Epithelial cell of prostate (primary cell): ENCODE measurements at places on chromosomes 12 and 14.

DNA sequence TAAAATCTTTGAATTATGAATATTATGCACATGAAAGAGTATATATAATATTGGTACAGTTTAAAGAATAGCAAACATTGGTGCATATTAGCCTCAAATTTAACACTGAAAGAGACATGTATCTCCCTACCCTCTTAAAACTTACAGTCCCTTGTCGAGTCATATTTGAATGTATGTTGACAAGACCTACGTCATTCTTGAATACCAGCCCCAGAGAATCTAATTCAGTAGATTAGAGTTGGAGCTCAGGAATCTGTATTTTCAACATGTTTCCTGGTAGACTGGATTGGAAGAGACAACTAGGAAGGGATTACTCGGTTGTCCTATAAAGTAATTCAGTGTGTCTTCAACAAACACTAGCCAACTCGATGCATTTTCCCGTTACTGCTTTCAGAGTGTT is 104.8 kb downstream of the PDE3A start:
- DNase-seq, result no peak

GRCh38 chr14:104398656-104399055 is 180.9 kb upstream of the C14orf180 start:
- DNase-seq, result no peak

DNA sequence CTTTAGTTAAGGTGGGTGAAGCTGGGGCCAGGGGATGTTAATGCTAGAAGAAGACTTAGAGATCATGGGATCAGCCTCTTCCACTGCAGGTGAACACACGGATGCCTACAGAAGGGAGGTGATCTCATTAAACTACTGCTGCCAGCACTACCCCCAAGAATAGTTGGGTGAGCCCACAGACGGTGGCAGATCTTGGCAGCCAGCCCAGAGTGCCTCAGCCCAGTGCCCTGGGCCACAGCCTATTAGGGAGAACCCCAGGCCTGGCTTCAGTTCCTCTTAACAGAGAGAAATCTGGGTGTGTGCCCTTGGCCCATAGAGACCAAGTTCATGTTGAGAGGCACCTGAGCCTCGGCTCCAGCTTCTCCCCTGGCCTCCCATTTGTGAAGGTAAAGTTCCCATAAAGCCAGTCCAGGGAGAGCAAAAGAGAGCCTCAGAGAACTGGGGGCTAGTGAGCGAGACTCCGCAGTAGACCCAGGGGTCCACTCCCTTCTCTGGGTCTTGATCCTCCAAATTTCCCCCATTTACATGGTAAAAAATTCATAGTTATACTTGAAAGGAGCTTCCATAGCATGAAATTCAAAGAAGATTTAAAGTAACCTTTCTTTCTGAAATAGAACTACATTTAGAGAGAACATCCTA is 125.0 kb upstream of the CCND2 start:
- no peak for DNase-seq

DNA sequence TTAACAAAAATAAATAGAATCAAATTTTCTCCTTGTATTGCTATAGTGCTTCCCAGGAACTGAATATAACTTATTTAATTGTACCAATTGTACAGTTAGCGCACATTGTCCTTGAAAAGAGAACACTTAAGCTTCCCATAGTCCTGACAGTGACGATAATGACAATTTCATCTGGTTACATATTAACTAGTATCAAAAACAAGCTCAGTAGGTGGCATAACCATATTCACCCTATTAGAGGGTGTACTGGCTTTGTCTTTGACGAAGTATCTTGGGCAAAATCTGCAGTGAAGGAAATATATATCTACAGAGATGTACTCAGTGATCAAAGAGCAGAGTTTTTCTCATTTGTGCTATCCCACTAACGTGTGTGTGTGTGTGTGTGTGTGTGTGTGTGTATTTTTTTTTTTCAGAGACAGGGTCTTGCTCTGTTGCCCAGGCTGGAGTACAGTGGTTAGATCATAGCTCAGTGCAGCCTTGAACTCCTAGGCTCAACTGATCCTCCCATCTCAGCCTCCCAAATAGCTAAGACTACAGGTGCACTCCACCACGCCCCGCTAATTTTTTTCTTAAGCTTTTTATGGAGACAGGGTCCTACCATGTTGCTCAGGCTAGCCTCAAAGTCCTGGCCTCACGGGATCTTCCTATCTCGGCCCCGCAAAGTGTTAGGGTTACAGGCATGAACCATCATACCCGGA is 4.9 kb upstream of the A2M start:
- DNase-seq, result no peak

- DNase-seq, result no peak
These were observed 104.6 kb downstream of the EFCAB11 start for GRCh38 chr14:89849931-89850330.

DNA sequence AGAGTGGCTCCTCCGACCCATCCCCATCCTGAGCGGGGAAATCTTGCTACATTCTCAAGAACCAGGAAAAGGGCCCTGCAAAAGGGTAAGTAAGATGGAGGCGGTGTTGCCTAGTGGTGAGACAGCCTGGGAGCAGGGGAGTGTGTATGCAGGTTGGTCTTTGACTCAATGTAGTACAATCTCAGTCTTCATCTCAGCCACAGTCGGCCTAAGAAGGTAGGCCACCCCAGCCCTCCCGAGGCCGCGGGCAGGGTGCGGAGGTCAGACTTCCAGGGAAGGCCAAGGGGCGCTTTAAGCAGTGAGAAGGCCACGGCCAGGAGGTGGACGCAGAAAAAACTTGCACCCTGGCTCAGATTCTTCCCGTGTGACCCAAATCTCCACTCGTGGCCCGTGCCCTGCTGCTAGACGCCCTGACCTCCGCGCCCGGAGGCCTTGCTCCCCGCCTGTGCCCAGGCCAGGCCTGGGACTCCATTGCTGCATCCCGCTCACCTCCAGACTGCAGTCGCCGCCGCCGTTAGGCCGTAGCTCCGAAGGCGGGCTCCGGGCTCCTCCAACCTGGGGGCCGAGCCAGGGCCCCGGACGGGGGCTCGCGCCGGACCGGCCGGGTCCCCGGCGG is 435 bp downstream of the FOXM1 start:
- no peak for DNase-seq

- DNase-seq, result no peak
These were observed 13.5 kb downstream of the FERMT2 start for GRCh38 chr14:52937306-52937705.

- DNase-seq, result no peak
These were observed 15.5 kb downstream of the MANSC1 start for GRCh38 chr12:12334367-12335040.

DNA sequence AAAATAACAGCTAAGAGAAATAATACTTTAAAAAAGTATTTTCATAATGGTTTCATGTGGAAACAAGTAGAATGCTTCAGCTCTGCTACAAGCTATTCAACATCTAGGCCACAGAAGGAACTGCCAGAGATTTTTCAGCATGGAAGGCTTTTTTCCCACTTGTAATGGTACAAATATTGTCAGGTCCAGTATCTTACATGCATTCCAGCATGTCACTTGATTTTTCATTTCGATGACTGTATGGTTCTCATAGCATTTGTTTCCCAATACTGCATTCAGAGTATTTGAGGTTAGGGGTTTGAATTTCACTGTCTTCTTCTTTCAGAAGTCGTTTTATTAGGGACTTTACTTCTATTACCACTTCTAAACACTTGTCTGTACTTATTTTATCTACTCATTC is 1701.5 kb upstream of the FLRT2 start:
- no peak for DNase-seq

DNA sequence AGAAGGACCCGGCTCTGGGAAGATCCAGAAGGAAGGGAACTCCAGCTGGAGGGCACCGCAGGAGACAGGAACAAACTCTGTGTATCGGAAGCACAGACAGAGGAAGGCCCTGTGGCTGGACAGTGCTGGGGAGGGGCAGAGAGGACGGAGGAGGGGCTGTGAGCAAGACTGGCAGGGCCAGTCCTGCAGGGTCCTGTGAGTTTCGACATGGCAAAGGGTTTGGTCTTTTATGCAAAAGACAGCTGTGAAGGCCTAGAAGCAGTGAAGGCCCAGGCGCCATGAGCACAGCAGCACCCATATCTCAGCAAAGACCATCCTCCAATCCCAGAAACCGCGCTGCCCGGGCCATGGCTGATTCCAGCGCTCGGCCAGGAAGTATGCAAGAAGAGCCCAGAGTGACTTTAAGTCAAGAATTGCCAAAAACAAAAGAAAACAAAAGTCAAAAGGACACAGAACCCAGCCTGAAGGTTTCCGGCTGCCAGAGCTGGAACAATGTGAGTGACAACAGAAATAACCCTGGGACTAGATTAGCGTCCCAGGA is 126.5 kb downstream of the NCOR2 start:
- DNase-seq, result no peak

- no peak for DNase-seq
These were observed 765 bp downstream of the SCYL2 start for GRCh38 chr12:100267603-100268281.

DNA sequence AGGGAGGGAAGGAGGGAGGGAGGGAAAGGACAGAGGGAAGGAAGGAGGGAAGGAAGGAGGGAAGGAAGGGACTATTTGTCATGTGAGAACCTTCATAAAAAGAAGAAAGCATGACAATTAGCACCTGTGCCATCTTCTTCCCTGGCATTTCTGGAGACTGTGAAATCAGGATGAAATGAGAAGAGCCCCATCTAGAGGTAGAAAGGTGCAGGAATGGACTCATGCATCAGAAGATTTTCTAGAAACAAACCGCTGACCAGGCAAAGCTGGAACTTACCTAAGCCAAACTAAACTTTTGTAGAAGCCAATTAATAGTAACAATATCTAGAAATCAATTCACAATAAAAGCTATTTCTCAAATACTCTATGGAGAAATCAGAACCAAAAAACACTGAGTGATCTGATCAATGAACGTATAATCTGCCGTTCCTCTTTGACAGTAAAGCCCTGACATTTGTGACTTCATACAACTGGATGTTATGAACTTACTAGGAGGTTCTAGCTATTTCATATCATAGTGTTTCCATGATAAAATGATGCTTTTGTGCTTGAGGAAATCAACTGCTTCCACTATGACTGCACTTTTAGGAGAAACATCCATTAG is 24.4 kb upstream of the CRACR2A start:
- DNase-seq, result no peak

DNA sequence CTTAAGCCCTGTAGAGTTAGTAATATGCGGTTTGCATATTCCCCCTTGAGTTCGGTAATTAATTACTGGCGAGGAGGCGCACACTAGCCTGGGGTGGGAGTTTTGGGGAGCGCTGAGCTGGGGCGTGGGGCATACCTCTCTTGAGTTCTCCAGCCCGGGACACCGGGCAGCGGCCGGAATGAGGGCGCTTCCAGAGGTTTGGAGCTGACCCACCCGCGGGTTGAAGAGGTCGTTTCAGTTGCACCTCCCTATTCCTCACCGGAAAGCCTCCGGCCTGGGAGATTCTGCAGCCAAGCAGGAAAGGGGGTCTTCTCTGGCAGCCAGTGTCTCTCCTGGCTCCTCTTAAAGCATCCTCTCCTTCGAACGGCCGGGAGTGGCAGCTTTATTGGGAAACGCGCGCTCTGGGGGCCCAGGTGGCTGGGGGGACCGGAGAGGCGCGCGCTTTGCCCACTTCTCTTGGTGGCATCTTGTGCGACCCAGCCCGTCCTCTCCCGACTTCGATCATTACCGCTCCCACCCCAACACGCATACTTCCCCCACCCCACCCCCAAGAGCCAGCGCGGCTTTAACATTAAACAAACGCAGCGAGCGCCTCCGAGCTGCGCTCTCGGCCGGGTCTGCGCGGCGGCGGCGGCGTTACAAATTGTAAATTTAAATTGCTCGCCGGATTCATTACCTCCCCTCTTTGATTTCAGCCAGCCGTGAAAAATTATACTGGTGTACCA is 3.9 kb upstream of the LHX5 start:
- DNase-seq, result no peak

DNA sequence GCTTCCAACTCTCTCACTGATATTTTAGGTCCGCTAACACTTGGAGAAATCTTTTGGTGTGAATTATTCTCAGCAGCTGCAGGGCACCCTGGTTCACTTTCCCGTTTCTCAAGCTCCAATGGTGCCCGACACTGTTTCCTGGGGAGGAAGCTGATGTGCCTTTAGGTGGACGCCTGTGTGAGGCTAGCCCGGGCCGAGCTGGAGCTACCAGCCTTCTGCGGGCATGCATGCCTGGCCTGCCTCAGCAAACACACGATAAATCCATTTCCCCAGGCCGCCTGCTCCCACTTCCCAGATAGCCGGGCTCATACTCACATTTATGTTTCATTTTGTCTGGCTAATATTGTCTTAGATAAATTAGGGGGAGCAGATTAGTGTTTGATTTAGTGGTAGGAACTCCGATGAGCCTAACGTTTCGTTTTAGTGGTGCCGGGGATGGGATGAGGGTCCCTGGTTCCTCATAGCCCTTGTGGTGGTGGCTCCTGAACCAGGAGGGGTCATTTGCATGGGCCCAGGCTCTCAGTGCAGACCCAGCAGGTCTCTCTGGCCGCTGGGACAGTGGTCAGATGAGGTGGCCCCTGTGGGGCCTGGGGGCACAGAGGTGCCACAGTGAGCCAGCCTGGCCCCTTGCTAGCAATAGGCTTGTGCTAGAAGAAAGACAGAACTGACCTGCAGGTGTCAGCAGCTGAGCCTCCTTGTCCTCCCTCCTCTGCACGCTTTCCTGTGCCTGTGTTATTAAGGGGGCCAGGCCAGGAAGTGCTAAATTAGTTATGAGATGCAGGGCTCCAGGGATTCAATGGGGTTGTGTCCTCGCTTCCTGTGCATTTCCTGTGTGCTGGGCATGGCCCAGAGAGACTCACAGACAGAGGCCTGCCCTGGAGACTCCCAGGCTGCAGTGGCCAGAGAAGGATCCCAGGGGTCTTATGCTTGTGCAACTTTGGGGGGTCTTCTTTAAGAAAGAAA is 88.3 kb downstream of the KIF26A start:
- no peak for DNase-seq

DNA sequence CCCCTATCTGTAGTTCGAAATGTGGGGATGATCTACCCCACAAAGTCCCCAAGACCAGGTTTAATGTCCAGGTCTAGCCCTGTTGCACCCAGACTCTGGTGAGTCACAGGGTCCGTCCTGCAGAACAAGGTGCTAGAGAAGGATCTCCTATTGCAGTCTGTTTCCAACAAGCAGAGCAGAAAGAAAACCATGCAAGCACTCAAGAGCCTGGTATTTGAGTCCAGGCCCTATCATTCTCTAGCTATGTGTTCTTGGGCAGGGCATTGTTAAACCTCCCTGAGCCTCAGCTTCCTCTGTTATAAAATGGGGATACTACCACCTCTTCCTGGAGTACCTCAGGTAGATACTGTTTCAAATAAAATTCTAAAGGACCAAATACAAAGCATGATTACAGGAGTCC is 24.4 kb downstream of the MAP3K9 start:
- DNase-seq, result peak; percentile 58
